ENCODE measurements at places on chromosomes 1 and 21.

DNA sequence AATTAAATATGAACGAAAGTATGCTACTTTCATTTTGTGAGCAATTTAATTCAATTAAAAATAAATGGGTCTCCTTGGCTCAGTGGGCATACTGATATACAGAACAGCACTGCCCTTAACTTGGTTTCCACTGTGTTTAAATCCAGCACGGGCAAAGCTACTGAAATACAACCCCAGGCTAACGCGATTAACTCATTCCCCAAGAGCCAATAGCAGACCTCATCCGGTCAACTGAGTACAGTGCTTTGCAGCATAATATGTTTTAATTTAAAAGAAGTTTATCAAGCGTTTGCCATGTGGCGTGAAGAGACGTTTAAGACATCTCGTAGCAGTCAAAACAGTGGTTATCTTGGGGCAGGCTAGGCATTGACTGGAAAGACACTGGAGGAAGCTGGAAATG is 118.6 kb downstream of the PROX1 start:
- no peak for DNase-seq

DNA sequence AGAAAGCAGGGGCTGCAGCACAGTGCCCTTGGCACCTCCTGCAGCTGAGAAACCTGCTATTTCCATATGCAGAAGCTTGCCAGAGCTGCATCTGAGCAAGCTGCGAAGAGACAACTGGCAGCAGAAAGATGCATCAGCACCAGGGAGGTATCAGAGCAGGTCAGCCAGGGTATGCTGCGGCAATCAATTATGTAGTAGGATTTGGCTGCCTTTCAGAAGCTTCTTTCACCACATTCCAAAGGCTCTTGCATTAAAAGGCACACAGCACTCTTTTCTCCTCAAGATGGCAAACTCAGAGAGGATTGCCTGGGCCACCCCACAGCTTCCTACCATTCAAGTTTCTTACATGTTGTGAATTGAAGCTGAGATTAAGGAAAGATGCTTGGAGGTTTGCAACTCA is 47.6 kb upstream of the RAP1A start:
- no peak for DNase-seq

GRCh38 chr1:168084396-168085231 is 52.1 kb downstream of the GPR161 start:
- peak; percentile 57 for DNase-seq

DNA sequence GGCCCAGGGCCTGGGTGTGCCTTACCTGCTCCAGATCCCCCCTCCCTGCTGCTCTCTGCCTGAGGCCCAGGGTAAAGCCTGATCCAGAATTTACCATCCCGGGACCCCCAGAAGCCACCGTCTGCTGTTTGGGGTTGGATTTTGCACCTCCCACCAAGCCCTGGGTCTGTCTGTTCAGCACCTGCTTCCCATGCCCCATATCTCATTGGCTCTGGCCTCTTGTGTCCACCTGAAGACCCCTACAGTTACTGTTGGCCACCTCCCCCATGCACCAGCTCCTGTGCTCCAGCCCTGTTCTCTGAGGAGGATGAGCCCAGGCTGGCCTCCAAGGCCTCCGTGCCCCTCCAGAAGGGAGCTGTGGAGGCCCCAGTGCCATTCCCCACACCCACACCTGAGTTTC is 113.9 kb downstream of the GRIK3 start:
- DNase-seq, result no peak

DNA sequence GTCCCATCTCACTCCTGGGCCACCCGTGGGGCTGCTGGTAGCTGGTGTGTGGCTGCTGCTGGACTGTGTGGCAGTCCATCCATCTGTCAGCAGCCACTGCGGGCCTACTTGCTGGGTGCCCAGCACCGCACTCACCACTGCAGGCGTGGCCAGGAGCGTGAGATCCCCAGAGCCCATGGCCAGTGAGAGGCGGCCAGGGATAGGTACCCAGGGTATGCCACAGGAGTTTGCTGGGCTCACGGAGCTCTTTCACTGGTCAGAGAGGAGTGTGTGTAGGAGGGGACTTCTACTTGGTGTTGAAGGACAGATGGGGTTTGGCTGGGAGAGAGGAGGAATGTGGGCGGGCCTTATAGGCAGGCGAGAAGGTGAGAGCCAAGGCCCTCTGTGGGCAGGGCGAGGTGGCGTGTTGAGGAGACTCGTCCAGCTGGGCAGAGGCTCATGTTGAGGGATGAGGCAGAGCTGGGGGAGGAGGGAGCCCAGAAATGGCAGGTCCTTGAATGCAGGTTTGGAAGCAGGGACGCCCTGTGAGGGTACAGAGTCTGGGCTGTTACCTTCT is 15.0 kb downstream of the QSOX1 start:
- no peak for DNase-seq

- DNase-seq, result no peak
Measured at GRCh38 chr1:223426936-223427335, 33.7 kb downstream of the CCDC185 start.

DNA sequence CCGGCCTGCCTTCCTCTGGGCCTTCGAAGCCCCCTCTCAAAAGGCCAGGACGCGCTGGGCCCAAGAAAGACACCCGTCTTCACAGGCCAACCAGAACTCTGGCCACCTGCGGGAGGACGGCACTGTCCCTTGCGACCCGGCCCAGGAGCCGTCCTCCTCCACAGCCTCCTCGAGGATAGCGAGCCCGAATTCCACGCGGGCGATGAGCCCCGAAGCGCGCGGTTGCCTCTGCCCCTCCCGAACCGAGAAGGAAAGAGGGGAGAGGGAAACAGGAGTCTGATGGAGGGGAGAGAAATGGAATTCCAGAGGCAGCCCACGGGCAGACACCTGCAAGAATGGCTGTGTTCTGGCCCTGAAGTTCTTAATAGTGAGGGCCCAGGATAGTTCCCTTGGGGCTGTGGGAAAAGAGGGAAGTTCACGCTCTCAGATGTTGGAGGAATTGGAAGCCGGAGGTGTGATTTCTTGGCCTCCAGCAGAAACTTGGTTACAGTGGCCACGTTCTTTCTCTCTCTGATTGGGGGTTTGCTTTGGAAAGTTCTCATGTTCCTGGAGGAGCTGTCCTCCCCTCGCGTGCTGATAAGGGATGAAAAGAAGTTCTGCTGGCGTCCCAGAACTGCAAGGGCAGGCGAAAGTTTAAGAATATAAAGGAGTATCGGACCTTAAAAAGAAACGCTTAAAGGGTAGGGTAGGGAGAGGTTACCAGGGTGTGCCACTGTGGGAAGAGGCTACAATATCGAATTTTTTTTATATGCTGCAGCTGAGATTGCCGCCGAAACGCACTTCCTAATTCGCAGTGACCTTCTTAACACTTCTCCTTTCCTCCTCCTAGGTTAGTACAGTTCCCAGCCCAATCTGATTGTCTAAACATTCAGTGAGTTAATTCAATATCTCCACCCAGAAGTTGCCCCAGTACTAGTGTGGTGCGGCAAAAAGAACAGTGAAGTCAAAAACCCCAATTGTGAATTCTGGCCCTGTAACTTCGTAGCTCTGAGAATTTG is 5.8 kb upstream of the SLC44A5 start:
- DNase-seq, result no peak

- DNase-seq, result no peak
Measured at GRCh38 chr1:116560704-116561490, 9.9 kb downstream of the CD58 start.

DNA sequence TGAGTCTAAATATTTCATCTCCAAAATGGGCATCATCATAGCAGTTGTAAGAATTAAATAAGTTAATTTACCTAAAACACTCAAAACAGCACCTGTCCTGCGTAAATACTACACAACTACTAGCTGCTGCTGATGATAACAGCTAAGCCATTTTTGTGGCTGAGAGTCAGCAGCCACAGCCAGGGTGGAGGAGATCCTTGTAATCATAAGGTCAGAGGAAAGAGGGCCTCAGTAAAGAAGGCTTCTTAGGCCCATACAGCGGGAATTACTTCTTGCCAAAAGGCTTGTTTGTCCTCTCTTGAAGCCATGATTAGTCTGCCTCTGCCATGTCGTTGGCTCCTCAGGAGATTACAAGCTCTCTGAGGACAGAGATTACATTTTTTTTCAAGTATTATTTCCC is 245.0 kb downstream of the FGGY start:
- DNase-seq, result no peak

DNA sequence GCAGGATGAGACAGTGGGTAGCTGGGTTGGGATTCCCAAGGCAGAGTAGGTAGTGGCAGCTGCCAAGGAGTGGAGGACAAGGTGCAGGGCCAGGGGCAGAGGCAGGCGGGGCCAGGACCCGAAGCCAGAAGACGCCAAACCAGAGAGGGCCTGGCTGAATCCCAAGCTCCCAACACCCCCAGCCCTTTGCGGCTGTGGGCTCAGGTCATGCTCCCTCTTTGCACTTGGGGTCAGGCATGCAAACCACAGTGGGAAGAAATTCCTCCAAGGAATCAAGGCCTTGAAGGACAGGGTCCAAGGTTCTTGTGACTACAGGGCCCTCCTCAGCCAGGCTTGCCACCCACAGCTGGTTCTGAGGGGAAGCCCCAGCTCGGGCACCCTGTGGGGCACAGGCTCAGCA is 6.2 kb downstream of the C1orf210 start:
- no peak for DNase-seq

GRCh38 chr1:239725933-239726332 is 339.6 kb downstream of the CHRM3 start:
- no peak for DNase-seq

DNA sequence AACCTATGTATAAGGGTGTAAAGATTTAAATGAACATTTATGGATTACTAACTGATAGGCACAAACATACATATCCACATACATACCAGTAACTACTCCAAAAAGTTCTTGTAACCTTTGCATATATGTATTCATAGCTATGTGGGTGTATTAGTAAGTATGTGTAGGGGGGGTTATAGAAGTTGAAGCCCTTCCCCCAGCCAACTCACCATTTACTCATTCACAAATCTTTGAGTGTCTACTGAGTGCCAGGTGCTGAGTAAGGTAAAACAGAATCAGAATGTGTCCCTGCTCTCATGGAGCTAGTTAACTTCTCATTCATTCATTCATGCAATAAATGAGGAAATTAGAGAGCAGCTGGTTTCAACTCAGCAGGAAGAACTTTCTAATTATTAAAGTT is 1.3 kb downstream of the C1orf146 start:
- DNase-seq, result no peak

GRCh38 chr1:3697810-3698209 is 45.5 kb downstream of the TP73 start:
- no peak for DNase-seq

DNA sequence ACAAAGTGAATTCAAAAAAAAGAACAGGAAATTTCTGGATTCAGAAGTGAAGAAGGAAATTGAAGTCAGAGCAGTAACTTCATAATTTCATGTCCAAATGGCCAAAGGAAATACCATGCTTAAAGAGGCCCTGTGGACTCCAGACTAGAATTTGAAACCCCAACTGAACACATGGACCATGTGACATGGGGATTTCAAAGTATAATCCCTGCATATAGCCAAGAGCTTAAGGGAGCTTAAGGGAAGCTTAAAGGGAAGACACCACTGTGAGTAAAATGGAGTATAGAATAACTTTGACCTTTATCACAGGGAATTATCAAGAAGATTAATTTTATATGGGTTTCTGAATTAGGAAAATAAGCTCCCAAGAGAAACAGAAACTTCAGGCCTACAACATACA is 241.8 kb upstream of the POGK start:
- DNase-seq, result no peak

- no peak for DNase-seq
Measured at GRCh38 chr1:185486346-185486745, 169.3 kb upstream of the IVNS1ABP start.

- no peak for DNase-seq
Measured at GRCh38 chr21:17738176-17738953, 80.8 kb downstream of the C21orf91 start.

GRCh38 chr1:162009501-162010174 is 14.0 kb downstream of the OLFML2B start:
- DNase-seq, result no peak

- no peak for DNase-seq
Measured at GRCh38 chr1:5110508-5110907, 456.1 kb downstream of the AJAP1 start.

GRCh38 chr21:42724226-42724920 is 71.0 kb downstream of the PDE9A start:
- DNase-seq, result no peak

DNA sequence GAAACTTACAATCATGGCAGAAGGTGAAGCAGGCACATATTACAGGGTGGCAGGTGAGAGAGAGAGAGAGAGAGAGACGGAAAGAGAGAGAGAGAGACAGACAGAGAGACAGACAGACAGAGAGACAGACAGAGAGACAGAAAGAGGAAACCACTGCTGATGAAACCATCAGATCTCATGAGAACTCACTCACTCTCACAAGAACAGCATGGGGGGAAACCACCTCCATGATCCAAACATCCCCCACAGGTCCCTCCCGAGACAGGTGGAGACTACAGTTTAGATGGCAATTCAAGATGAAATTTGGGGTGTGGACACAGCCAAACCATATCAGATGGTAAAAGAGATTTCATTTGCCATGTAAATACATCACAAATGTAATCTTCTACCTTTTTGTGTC is 708.1 kb downstream of the MRPL39 start:
- no peak for DNase-seq

GRCh38 chr1:203476216-203476814 is 709 bp downstream of the PRELP start:
- no peak for DNase-seq

DNA sequence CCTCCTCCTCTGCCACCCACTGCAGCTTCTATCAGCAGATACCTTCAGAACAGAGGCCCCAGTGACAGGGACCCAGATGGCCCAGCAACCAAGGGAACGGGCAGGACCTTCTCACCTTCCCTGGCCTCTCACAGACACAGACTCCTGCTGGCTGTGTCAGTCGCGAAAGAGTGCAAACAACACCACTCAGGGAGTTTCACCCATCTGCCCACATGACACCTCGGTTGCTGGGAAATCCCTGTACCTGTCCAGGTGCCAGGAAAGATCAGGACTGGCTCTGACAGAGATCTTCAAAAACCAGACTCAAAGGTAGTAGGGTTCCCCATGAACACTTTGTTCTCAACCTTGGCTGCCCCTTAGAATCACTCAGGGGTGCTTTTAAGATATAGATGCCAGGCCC is 83.5 kb upstream of the HIVEP3 start:
- no peak for DNase-seq

DNA sequence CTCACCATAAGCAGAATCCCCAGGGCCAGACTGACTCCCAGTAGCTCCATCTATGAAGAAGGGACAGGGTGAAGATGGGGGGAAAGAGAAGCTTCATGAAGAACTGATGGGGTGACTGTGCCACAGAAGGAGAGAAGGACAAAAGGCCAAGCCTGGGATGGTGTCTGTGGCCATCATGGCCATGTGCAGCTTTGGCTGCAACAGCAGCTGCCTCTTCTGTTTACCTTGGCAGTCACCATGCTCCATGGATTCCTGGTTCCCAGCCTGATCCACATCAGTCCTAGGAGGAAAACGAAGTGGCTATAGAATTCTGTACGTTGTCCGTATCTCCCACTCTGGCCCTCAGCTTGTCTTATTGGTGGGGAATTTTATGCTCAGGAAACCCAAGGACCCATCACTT is 12.0 kb downstream of the SEMA6C start:
- no peak for DNase-seq

GRCh38 chr1:65265651-65266351 is 43.5 kb upstream of the DNAJC6 start:
- no peak for DNase-seq

GRCh38 chr1:236978740-236979139 is 25.5 kb downstream of the MT1HL1 start:
- DNase-seq, result no peak

Data from activated CD4-positive, alpha-beta T cell treated with anti-CD3 and anti-CD28 coated beads for 24 hours (primary cell).